Activated naive CD4-positive, alpha-beta T cell treated with anti-CD3 and anti-CD28 coated beads for 36 hours (primary cell): ENCODE measurements at places on chromosomes 12 and 14.

- no peak for DNase-seq
Observed at GRCh38 chr14:26190646-26191045, 407.2 kb downstream of the NOVA1 start.

- no peak for DNase-seq
Observed at GRCh38 chr14:75952489-75952888, 29.3 kb downstream of the TGFB3 start.

DNA sequence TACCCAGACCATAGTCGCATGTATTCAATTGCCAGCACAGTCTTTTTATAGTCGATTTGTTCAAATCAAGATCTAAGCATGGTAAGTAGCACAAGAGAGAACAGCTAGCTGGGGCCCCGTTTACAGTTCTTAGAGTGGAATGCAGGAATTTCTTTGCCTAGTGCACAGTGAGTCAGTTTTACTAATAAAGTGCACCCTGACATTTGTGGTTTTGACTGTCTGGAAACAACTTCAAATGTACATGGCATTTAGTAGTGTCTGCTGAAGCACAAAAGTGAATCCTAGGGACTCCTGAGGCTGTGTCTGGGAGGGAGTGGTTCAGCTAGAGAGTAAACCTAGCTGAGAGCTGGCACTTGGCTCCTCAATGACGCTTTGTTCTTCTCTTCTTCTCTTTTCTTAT, 64.9 kb downstream of the TMX1 start:
- DNase-seq: peak; percentile 26

DNA sequence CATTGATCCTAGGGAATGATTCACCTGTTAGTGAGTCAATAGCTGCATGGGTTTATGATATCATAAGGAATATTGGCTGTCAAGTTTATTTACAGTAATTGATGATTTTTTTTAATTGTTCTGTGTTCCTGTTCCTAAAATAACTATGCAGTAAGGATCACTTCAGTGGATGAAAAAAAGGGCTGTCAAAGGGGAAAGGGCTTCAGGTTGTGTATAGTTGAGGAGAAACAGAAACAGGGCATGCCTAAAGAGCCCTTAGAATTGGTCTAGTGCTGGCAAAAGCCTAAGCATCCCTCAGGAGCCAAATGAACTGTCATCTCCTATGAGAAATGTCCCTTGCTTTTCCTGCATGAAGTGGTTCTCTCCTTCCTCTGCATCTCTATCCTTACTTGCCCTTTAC, 444.9 kb downstream of the RMST start:
- no peak for DNase-seq

DNA sequence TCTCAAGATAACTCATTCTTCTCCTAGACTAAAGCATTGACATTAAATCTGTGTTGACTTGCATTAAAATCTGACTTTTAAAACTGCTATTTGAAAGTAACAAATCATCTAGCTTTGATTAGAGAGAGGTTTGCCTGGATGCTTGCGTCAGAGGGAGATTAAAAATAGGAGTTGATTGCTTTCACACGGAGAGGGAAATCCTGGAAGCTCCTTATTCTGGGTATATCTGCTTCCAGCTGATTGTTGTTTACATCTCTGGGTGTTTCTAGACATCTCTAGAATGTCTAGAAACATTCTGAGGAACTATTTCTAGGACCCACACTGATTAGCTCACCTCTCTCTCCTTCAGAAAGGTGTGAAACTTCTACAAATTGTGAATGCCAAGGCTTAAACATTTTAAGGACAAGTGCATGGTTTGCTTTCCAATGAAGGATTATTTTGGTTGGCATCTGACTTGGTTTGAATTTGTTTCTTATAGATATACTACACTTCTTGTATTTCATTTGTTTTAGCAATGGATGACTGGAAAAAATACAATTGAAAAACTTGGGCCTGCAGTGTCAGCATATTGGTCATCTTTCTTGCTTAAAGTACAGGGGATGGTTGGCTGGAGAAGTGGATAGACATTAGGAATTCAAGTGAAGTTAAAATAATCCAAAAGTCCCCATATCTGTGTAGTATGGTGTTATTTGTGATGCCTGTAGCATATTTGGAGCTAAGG, 2.1 kb downstream of the DIP2B start:
- DNase-seq: no peak

GRCh38 chr12:14252697-14253096, 112.8 kb upstream of the ATF7IP start:
- no peak for DNase-seq

GRCh38 chr14:59427653-59428580, 37.3 kb downstream of the GPR135 start:
- DNase-seq: no peak

DNA sequence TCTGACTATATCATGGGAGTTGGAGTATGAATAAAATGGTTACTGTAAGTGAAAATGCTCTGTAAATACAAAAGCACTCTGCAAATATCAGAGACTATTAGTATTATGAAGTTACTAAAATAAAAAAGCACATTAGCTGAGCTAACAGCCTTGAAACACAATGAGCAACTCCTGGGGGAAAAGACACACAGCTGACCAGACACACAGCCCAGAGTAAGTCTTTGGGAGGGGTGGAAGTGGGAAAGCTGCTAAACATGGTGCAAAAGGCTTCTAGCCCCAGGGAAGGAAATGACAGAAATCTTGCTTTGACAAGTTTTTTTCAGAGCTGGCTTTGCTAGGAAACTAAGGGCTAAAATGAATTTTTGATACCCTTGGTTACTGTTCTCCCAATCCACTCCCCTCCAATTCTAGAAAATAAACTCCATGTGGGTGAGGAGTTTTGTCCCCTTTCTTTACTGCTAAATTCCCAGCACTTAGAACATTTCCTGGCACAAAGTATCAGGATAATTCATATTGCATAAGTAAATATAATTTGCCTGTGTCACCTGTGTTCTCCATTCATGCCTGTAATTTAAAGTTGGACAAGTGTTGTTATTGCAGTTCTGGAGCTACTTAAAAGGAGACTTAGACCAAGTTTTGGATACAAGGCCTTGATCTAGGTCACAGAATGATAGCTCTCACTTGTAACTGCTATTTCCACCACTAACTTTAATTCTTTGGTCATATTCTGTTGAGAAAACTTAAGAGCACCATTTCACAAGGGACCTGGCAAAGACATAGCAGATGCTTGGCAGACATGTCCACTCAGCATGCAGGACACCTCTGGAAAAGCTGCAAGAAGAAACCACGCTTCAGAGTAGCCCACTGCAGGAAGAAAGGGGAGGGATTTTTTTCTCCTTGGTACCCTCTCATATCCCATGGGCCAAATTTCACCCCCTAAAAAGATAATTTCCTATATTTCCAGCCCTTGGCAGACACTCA, 19.0 kb upstream of the RAB3IP start:
- DNase-seq: no peak
